Thymus (tissue), 14 donors: ENCODE measurements at places on chromosomes 5 and 9. TPM values are rescaled to one million over a fixed set of nuclear protein-coding genes. Genes with fewer than 3 reads are reported as not detected.
A peak's percentile ranks its signal among the peaks of the same experiment; 100 is the strongest.

- H3K27me3 ChIP-seq, result no peaks in the 10 kb centered on the region
- no peak for DNase-seq
- H3K36me3 ChIP-seq, result no peaks in the 10 kb centered on the region
- no peaks in the 10 kb centered on the region for H3K4me1 ChIP-seq
Measured at GRCh38 chr9:115415450-115415849, 297.5 kb upstream of the TNC start.

Gene NR5A1
- total RNA-seq, result 0.52 TPM

DNA sequence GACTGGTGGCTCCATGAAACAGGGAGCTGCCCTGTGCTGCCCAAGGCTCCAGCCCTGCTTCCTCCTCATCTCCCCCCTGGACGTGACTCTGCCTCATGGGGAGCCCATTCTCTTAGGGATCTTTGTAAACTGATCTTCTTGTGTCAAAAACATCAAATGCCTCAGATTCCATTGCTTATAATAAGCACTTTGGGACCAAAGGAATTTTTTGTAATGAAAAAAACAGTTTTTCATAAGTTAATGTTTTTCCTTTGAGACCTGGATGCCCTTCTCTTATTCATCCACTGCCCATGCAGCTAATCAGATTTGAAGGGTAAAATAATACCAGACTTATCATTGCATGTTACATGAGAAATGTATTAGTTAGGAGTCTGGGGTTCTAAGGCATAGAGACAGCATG is 41.7 kb downstream of the PALM2AKAP2 start:
- no peak overlapping the region for H3K27ac ChIP-seq
- H3K36me3 ChIP-seq, result no peaks in the 10 kb centered on the region
- no peak for DNase-seq

GRCh38 chr5:134738963-134739661 is 764 bp downstream of the CAMLG start:
- H3K4me3 ChIP-seq, result peak overlapping the region; percentile 75
- H3K27me3 ChIP-seq, result no peaks in the 10 kb centered on the region

GRCh38 chr5:5353681-5354080 is 68.8 kb upstream of the ICE1 start:
- no peaks in the 10 kb centered on the region for H3K36me3 ChIP-seq
- H3K4me3 ChIP-seq, result no peak overlapping the region
- H3K27me3 ChIP-seq, result no peaks in the 10 kb centered on the region
- no peak overlapping the region for H3K27ac ChIP-seq

Gene NTNG2
- total RNA-seq, result 1.7 TPM

DNA sequence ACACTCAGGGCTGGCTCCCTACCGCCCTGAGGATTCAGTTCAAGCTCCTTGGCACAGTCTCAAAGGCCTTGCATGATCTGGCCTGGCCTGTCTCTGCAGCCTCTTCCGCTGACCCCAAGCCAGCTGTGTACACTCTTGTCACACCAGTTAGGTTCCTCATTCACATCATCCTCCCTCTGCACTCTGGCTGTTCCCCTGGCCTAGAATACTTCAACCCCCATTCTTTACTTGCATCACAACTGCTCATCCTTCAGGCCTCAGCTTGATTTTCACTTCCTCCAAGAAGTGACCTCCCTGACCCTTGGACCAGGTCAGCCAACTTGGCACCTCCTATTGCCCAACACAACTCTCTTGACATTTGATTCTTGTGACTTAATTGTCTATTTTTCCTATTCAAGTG is 18.9 kb upstream of the PFDN1 start:
- DNase-seq, result no peak
- H3K4me1 ChIP-seq, result no peaks in the 10 kb centered on the region
- no peak overlapping the region for H3K4me3 ChIP-seq
- H3K36me3 ChIP-seq, result no peaks in the 10 kb centered on the region
- H3K27me3 ChIP-seq, result no peaks in the 10 kb centered on the region

- no peaks in the 10 kb centered on the region for H3K36me3 ChIP-seq
- no peak overlapping the region for H3K27ac ChIP-seq
- DNase-seq, result no peak
- H3K27me3 ChIP-seq, result no peaks in the 10 kb centered on the region
- no peaks in the 10 kb centered on the region for H3K4me1 ChIP-seq
Measured at GRCh38 chr5:149001162-149001561, 61.7 kb downstream of the SH3TC2 start.

- H3K27me3 ChIP-seq, result no peaks in the 10 kb centered on the region
- H3K36me3 ChIP-seq, result peaks cover 27% of the 10 kb centered on the region
- peaks cover 87% of the 10 kb centered on the region for H3K4me1 ChIP-seq
- no peak for DNase-seq
- H3K4me3 ChIP-seq, result peak overlapping the region; percentile 81
- peak overlapping the region; percentile 97 for H3K27ac ChIP-seq
Measured at GRCh38 chr5:180804129-180804618, 1.6 kb upstream of the MGAT1 start.

- peaks cover 5% of the 10 kb centered on the region for H3K36me3 ChIP-seq
- H3K27ac ChIP-seq, result no peak overlapping the region
- H3K27me3 ChIP-seq, result no peaks in the 10 kb centered on the region
- no peak overlapping the region for H3K4me3 ChIP-seq
- peaks cover 30% of the 10 kb centered on the region for H3K4me1 ChIP-seq
Measured at GRCh38 chr5:178389026-178389729, 156.6 kb upstream of the PHYKPL start.

- no peak overlapping the region for H3K27ac ChIP-seq
- no peak for DNase-seq
Measured at GRCh38 chr5:165201771-165202518, 1696.5 kb downstream of the MAT2B start.

DNA sequence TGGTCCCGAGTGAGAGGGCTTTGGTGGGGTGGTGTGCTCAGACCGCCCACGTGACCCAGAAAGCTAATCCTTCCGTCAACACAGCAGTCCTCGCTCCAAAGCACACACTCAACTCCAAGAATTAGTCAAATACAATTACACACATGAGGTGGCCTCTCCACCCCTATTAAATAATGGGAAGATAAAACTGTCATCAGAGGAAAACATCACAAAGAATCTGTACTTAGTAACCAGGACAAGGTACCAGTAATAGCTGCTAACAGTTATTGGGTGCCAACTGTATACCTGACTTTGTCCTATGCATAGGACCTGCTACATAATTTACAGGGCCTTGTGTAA is 222.8 kb downstream of the HSPA4 start:
- no peaks in the 10 kb centered on the region for H3K4me1 ChIP-seq
- no peaks in the 10 kb centered on the region for H3K36me3 ChIP-seq
- no peak overlapping the region for H3K27ac ChIP-seq
- H3K4me3 ChIP-seq, result no peak overlapping the region
- DNase-seq, result no peak

- H3K36me3 ChIP-seq, result no peaks in the 10 kb centered on the region
- H3K27ac ChIP-seq, result no peak overlapping the region
- no peaks in the 10 kb centered on the region for H3K4me1 ChIP-seq
- DNase-seq, result no peak
- no peak overlapping the region for H3K4me3 ChIP-seq
- no peaks in the 10 kb centered on the region for H3K27me3 ChIP-seq
Measured at GRCh38 chr5:150258130-150258529, 31.4 kb downstream of the CAMK2A start.

Gene RAD50
- total RNA-seq, result 17.6 TPM

Gene DNM1
- 0.94 TPM for total RNA-seq

- no peaks in the 10 kb centered on the region for H3K27me3 ChIP-seq
- DNase-seq, result no peak
- H3K4me1 ChIP-seq, result no peaks in the 10 kb centered on the region
Measured at GRCh38 chr5:175590471-175590881, 67.4 kb upstream of the HRH2 start.

GRCh38 chr5:90982576-90982975 is 400.5 kb downstream of the ARRDC3 start:
- H3K4me1 ChIP-seq, result no peaks in the 10 kb centered on the region
- no peaks in the 10 kb centered on the region for H3K27me3 ChIP-seq
- no peak overlapping the region for H3K4me3 ChIP-seq
- DNase-seq, result no peak
- no peaks in the 10 kb centered on the region for H3K36me3 ChIP-seq

DNA sequence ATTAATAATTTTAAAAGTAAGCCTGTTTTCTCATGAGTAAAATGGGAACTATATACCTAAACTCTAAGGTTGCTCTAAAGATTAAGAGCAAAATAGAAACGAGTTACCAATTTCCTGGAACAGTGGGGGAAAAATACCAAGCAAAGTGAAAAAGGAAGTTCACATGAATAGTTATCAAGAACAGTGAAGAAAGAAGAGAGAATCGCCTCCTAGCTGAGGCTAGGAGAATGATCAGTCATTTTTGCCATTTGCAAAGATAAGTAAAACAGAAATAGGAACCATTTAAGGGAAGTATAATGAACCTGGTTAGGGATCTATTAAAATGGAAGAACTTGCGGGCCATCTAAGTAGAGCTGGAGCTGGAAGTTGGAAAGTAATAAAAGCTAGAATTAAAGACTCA is 50.7 kb downstream of the P4HA2 start:
- peak; percentile 31 for DNase-seq
- no peak overlapping the region for H3K27ac ChIP-seq
- H3K36me3 ChIP-seq, result no peaks in the 10 kb centered on the region

DNA sequence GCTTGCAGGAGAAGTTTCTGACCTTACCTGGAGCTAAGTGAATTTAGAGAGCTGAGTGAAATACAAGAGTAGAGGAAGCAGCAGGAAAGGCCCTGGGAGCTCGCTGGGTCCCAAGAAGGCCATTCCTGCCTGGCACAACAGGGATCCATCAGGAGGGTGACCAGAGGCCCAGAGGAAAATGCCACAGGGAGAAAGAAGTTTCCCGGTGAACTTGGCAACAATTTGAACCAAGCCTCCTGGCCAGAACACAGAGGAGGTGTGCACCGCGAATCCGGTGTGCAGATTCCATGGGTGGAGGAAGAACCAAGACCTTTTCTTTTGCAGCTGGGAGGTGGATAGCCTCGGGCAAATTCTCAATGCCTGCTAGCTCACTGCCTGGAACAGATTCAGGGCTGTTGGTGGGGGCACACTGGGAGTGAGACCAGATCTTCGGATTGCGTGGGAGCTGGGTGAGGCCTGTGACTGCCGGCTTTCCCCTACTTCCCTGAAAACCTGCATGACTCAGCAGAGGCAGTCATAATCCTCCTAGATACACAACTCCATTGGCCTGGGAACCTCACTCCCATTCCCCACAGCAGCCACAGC is 1850.9 kb upstream of the NUDT12 start:
- no peak overlapping the region for H3K27ac ChIP-seq
- H3K4me1 ChIP-seq, result no peaks in the 10 kb centered on the region
- no peak for DNase-seq

Gene FST
- total RNA-seq, result 1.6 TPM

DNA sequence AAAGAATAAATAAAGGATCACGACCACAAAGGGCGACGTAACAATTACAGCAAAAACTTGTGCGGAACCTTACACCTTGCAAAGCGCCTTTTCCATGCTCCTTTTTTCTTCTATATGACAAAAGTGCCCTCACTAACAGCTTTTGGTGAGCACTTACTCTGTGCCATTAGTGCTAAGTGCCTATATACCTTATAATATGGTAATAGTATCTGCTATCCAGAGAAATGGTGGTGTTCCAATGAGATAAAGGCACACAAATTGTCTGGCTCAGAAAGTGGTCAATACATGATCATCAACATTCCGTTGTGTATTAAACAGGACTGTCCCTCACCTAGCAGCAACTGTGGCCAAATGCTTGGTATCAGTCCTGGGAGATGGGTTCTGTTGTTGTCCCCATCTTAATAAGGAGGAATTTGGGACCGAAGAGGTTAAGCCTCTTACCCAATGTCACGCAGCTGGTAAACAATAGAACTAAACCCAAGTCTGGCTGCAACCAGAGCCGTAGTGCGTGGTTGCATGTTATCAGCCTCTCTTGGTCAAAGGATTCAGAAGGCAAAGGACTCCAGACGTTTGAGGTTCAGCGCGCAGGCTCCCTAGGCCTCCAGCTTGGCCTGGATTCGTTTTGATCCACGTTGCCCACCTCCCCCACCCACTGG is 564 bp upstream of the TOR2A start:
- H3K36me3 ChIP-seq, result peaks cover 46% of the 10 kb centered on the region
- no peak for DNase-seq
- H3K4me1 ChIP-seq, result peaks cover 23% of the 10 kb centered on the region
- H3K27ac ChIP-seq, result no peak overlapping the region

GRCh38 chr9:129007766-129008468 is 20.2 kb downstream of the SH3GLB2 start:
- H3K4me1 ChIP-seq, result no peaks in the 10 kb centered on the region
- no peaks in the 10 kb centered on the region for H3K27me3 ChIP-seq
- no peak overlapping the region for H3K4me3 ChIP-seq
- DNase-seq, result no peak
- H3K27ac ChIP-seq, result no peak overlapping the region

Gene SLC36A3
- total RNA-seq, result not detected

- no peak overlapping the region for H3K27ac ChIP-seq
- H3K4me1 ChIP-seq, result no peaks in the 10 kb centered on the region
- no peaks in the 10 kb centered on the region for H3K36me3 ChIP-seq
- DNase-seq, result no peak
- H3K27me3 ChIP-seq, result no peaks in the 10 kb centered on the region
- no peak overlapping the region for H3K4me3 ChIP-seq
Measured at GRCh38 chr5:72438141-72438540, 69.1 kb downstream of the ZNF366 start.

Gene NPR3
- 4.9 TPM for total RNA-seq

DNA sequence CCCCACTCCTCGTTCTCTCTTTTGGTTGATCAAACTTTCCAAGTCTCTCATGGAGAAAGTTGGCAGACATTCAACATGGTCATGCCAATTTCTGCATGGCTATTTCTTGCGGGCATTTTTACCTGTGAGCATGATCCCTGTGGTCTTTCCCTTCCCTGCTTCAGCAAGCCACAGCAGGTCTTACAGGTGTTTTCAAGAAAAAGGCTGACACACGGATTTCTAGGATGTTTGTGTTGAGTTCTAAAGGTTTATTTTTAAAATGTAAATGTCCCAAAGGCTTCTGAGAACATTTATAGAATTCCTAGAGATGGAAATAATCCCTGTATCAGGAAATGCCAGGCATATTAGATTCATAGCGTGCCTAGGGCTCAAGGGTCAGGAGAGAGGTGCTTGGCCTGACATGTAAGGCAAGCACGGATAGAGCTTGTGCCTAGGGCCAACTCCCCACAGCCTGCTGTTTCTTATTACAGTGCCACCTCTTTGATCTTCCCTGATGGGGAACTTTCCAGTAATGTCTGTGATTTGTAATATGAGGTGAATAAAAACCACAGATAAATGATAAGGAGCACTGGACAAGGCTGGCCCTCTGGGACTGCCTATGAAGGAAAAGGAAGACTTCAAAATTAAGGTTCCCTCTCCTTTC is 79.8 kb downstream of the MUSK start:
- no peaks in the 10 kb centered on the region for H3K36me3 ChIP-seq
- H3K27me3 ChIP-seq, result no peaks in the 10 kb centered on the region
- peak overlapping the region; percentile 26 for H3K27ac ChIP-seq
- no peak for DNase-seq

Gene LRRC19
- total RNA-seq, result not detected
